NCI-H1092 (cell line): ENCODE measurements at places on chromosomes 12 and 14.

DNA sequence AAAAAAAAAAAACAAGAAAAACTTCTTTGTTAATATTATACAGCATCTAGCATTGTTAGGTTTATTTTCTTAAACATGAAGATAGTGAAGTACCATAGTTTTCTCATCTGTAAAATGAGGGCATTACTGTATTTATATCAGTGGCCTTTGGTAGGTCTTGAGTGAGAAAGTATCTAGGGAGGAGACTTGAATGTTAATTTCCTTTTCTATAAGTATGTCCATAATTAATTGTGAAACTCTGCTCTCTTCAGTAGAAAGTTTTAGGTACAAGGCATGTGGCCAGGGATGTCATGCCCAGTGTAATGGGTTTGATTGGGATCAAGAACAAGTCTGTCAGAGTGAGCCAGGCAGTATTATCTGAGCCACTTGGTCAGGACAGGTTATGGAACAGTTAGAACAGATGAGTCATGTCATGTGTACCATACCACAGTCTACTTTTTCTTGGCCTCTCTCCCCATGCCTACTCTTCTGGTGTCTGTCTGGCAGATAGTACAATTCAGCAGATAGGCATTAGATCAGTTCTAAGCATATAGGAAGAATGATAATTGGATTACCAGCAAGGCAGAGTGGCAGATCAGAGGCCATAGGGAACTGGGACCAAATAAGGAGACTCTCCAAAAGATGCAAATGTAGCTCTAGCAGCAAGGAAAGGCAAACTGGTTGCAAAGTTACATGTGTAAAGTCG, 30.4 kb downstream of the FBXO34 start:
- no peak for DNase-seq

DNA sequence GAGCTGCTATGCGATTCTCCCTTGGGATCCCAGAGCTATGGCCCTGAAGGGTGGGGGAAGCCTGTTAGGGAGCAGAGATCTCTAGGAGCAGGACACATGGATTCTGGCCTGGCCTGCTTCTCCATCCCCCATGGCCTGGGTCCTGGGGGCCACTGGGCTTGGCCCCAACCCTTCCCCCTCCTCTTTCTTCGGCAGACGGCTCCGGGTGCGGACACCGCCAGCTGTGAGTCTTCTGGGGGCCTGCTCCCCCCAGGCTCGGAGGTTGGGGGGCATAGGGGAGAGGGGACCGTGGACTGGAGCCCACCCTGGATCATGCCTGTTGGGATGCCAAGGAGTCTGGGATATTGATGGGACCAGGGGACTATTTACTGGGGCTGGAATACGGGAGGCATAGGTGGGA, 9.0 kb downstream of the PRPF40B start:
- no peak for DNase-seq

DNA sequence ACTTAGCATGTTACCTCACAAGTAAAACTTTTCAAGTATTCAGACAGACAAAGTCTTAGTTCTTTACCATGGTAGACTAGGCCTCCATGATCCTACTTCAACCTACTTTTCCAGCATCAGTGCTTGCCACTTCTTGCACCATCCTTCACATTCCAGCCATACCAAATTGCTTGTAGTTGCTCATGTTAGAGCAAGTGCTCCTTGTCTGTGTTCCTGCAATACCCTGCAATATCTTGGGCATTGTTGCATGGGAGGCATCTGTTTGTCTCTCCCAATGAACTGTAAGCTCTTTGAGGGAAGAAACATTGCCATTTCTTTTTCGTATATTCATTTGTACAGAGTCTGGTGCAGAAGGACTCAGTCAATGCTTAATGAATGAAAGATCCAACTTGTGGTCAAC, 78.0 kb downstream of the SRGAP1 start:
- no peak for DNase-seq

- DNase-seq, result no peak
Measured at GRCh38 chr14:68820999-68821683, 28.3 kb upstream of the ZFP36L1 start.

DNA sequence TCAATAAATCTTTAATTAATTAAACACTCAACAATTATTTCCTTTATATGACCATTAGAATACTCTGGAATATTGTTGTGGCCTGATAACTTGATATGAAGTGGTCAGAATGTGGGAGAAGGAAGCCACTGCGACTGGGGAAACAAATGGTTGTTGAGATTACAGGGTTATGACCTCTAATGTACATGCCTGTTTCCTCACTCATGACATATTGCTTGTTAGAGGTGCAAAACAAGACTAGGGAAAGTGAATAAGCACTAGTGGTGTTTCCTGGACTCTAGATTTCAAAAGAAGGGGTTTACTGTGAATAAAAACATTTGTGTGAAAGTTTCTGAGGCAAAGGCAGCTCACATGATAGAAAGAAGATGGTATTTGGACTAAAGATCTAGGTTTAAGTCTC, 53.3 kb downstream of the STAB2 start:
- DNase-seq, result no peak

DNA sequence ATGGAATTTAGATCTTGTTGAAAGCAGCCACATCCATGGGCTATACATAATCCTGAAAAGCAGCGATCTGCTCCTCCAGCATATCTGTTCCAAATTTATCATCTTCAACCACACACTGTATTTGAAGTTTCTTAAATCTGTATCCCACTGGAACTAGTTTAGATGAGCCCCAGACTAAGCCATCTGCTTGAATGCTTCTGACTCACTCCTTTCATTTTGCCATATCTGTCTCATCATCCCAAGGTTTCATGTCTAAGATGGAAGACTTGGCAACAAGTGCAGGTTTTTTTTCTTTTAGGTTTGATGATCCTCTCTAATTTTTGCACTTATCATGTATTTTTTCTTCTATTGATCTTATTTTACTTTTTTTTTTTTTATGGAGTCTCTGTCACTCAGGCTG, 54.4 kb upstream of the TMEM263 start:
- DNase-seq, result no peak

- DNase-seq, result no peak
Measured at GRCh38 chr14:78446807-78447206, 276.6 kb downstream of the NRXN3 start.

DNA sequence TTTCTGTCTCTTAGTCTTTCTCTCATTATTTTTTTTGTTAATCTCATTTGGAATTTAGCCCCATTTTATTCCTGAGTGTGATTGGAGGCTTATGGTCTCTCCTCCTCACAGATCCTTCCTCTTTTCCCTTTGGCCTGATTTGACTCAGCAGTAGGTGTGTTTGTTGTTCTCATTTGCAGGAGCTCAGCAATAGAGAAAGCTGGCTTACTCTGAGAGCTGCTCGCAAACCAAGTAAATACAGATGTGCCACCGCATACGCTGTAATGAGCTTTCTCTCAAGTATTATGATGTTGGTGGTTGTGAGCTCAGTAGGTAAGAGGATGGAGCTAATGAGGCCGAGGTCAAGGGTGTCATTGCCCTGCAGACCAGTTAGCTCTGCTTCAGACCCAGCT, 206.5 kb downstream of the ETV6 start:
- peak; percentile 77 for DNase-seq

GRCh38 chr12:131141514-131141913, 187.8 kb downstream of the ADGRD1 start:
- no peak for DNase-seq

DNA sequence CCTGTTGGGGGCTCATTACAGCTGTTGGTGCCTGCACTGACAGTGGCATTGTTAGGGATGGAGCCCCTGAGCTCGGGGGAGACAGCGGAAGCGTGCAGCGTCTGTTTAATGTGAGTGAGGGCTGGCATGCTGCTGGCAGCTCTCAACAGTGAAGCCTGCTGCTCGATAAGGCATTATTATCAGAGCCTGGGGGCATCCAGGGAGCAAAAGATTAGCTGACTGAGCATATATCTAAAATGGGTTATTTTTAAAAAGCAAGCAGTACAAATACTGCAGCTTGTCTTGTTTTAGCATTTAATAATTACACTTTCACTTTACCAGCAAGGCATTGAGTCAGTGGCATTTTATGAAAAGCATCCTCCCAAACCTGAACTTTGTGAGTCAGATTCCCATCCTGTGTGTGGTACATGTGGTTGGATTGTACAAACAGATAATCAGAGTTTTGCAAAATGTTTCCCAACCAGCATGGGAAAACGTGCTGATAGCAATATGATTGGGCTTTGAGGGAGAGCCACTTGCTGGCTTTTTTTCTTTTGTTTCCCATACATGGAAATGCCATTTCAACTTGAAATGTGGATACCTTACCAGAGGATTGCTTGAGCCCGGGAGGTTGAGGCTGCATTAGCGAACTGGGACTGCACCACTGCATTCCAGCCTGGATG, 150.8 kb downstream of the PRKCH start:
- DNase-seq, result peak; percentile 33

DNA sequence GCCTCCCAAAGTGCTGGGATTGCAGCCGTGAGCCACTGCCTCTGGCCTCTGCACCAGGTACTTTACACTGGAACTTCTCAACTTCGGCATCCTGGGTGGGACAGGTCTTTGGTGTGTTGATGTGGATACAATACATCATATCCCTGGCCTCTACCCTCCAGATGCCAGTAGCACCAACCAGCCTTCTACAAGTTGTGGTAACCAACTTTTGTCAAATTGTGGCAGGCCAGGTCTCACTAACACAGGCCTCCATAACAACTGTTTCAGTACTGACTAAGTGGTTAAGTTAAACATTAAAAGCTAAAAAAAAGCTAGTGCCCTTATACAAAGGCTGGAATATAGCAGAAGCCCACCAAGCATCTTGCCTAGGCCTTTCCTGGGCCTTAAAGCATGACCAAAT, 232.9 kb downstream of the PCNX1 start:
- no peak for DNase-seq

DNA sequence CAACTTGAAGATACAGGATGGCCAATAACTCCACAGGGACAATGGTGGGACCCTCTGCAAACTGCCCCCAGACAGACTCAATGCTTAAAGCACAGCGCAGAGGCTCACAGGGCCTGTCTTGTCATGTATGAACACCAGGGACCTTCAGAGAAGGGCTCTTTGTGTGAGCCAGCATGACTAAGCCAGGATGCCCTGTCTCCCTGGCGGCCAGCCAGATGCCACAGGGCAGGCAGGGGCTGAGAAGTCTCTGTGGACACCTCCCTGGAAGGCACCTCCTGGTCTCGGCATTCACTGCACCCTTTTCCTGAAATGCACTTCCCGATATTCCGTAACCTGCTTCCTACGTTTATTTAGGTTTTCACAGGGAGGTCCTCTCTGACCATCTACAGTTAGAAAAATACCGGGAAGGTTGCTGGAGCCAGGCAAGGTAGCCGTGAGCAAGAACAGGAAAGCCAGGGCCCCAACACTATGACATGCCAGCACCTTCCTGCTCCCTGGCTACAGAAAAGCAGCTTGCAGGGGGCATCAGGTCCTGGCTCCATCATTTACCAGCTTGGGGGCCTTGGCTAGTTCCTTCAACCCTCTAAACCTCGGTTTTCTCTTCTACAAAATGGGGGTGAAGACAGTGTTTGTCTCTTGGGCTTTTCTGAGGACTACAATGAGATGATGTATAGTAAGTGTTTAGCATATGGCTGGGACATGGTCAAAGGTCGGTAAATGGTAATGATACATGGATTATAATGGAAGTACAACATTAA, 65.0 kb downstream of the PITPNM2 start:
- no peak for DNase-seq

- DNase-seq, result no peak
Measured at GRCh38 chr12:57936513-57936883, 4.9 kb upstream of the ATP23 start.

DNA sequence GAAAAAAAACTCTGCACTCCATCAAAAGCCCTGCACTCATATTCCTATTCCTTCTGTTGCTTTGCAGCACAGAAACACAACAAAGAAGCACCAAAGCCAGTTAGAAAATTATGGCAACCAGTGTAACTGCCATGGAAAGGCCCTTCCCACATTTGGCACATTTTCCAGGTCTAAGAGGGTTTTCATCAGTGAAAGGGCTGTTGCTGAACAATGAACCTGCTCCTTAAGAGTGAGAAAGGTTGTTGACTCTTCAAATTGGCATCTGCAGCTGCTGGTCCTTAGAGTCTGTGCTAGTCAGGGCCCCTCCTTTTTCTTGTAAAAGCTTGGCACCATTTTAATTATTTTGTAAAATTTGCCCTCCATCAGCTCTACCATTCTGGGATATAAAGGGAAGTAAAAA, 378.7 kb upstream of the KITLG start:
- DNase-seq, result peak; percentile 96

DNA sequence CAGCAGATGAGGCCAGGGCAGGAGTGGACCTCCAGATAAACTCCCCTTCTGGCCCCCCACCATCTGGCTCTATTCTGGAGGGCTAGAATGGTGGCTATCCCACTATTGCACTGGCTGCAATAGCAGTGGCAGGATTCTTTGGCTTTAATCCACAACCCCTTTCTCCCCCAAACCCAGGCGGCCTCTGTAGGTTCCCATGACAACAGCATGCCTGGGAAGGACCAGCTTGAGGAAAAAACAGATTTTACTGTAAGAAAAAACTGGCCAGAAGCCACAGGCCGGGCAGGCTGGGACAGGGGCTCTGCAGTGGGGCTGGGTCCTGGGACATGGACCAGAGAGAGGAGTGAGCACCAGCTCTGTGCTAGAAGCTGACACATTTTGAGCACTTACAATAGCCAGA, 13.6 kb upstream of the ACVR1B start:
- DNase-seq, result no peak

- DNase-seq, result peak; percentile 50
Measured at GRCh38 chr12:1474041-1474573, 120.3 kb downstream of the FBXL14 start.

DNA sequence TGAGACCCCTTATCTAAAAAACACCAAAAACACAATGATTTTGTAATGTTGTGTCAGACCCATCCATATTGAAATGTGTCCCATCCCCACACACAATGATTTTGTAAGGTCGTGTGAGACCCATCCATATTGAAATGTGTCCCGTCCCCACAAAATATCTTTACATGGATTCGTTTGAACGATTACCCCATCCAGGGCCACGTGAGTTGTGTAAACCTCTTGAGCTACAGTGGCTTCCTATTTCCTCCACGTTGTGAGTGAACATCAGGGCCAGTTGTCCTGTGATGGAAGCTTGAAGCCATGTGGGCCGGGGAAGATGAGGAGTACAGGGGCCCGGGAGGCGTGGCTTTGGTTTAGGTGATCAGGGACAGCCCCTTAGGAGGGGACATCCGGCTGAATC, 27.0 kb upstream of the ULK1 start:
- DNase-seq, result no peak

GRCh38 chr14:57244106-57244505, 24.6 kb downstream of the EXOC5 start:
- DNase-seq, result no peak

GRCh38 chr12:44367136-44367535, 509.0 kb downstream of the NELL2 start:
- no peak for DNase-seq
